ENCODE measurements at places on chromosomes 16 and 17.

GRCh38 chr17:7466639-7467341 lies 12.6 kb downstream of the ZBTB4 start:
- H3K27me3 ChIP-seq = peaks cover 7% of the 10 kb centered on the region
- no peak for DNase-seq
- no peak overlapping the region for H3K27ac ChIP-seq

DNA sequence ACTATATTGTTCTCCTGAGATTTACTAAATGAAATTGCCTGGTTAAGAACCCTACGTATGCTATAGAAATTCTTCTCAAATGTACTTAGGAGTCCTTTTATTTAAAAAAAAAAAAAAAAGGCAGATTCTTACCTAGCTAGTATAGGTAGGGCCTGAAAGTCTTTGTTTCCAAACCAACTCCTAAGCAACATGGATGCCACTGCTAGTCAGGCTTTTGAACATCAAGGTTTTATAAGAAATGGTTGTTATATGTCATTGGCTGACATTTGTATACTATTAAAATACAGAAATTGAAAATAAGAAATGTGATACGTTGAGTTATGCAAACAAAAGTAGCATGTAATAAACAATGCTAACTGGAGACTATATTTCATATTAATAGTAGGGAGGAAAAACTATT lies 1.2 kb downstream of the EVI2A start:
- no peak overlapping the region for H3K27ac ChIP-seq
- no peaks in the 10 kb centered on the region for H3K27me3 ChIP-seq
- no peak for DNase-seq
- H3K4me3 ChIP-seq = no peak overlapping the region
- peaks cover 10% of the 10 kb centered on the region for H3K4me1 ChIP-seq

GRCh38 chr16:3099732-3100499 lies 822 bp upstream of the ZSCAN10 start:
- no peaks in the 10 kb centered on the region for H3K36me3 ChIP-seq
- H3K4me1 ChIP-seq = peaks cover 50% of the 10 kb centered on the region
- peak overlapping the region; percentile 88 for H3K4me3 ChIP-seq
- DNase-seq = peak; percentile 96
- peak overlapping the region; percentile 75 for H3K27ac ChIP-seq

GRCh38 chr16:57007050-57007449 lies 17.7 kb downstream of the NLRC5 start:
- peaks cover 10% of the 10 kb centered on the region for H3K4me1 ChIP-seq
- peak overlapping the region; percentile 36 for H3K27ac ChIP-seq
- H3K27me3 ChIP-seq = no peaks in the 10 kb centered on the region
- no peaks in the 10 kb centered on the region for H3K36me3 ChIP-seq
- no peak for DNase-seq

- DNase-seq = no peak
- peaks cover 22% of the 10 kb centered on the region for H3K4me1 ChIP-seq
- no peak overlapping the region for H3K4me3 ChIP-seq
- no peak overlapping the region for H3K27ac ChIP-seq
Measured at GRCh38 chr16:66131156-66131807, 235.2 kb upstream of the CDH5 start.

Data from endothelial cell (in vitro differentiated cells).